ENCODE measurements at places on chromosomes 4 and X.

DNA sequence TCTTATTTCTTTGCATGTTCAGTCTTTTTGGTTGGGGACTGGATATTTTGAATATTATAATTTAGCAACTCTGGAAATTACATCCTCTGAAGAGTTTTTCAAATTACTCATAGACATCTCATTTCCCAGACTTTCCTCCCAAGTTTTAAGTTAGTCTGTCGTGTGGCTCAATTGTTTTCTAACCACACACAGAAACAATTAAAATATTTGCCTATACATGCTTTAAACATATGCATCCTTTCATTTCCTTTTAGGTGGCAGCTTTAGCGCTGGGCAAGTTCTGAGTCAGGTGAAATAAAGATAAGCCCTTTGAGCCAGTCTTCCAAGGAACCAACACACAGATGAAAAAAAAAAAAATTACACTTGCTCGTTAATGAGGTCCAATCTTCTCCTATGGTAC lies 307.0 kb upstream of the SPOCK3 start:
- no peak overlapping the region for H3K27ac ChIP-seq
- no peaks in the 10 kb centered on the region for H3K36me3 ChIP-seq
- no peaks in the 10 kb centered on the region for H3K4me1 ChIP-seq

DNA sequence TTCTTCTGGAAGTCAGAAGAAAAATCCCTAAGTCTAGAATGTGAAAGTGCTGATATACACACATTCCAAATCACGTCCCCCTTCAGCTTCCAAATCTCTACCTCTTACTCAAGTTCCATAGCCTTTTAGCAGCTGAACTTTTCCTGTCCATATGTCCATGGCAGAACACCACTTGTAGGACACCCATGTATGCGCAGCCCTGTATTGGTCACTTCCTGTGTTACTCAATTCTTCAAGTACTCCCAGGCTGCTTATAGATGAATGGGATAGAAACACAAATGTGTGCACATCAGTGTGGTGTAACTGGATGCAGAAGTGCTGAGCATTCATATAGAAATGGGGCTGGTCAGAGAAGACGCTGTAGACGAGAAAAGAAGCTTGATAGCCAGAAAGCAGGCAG lies 18.8 kb downstream of the SRPX2 start:
- no peak for DNase-seq
- no peak overlapping the region for H3K4me3 ChIP-seq
- no peaks in the 10 kb centered on the region for H3K36me3 ChIP-seq
- peaks cover 3% of the 10 kb centered on the region for H3K4me1 ChIP-seq
- no peak overlapping the region for H3K27ac ChIP-seq

DNA sequence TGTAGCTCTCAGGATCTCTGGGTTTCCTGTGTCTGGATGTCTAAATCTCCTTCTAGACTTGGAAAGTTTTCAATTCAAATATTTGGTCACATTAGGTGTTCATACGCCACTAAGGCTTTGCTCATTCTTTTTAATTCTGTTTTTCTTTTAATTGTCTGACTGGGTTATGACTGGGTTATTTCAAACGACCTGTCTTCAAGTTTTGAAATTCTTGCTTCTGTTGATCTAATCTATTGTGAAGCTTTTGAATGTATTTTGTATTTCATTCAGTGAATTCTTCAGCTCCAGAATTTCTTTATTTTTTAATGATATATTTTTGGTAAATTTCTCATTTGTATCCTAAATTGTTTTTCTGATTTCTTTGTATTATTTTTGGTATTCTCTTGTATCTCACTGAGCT lies 81.0 kb upstream of the PCDH10 start:
- no peak overlapping the region for H3K4me3 ChIP-seq
- no peak for DNase-seq
- no peaks in the 10 kb centered on the region for H3K4me1 ChIP-seq
- H3K27me3 ChIP-seq = no peaks in the 10 kb centered on the region
- H3K27ac ChIP-seq = no peak overlapping the region

GRCh38 chr4:169098054-169098497 lies 88.0 kb upstream of the CBR4 start:
- DNase-seq = no peak
- no peaks in the 10 kb centered on the region for H3K27me3 ChIP-seq
- H3K4me3 ChIP-seq = no peak overlapping the region
- H3K4me1 ChIP-seq = no peaks in the 10 kb centered on the region

DNA sequence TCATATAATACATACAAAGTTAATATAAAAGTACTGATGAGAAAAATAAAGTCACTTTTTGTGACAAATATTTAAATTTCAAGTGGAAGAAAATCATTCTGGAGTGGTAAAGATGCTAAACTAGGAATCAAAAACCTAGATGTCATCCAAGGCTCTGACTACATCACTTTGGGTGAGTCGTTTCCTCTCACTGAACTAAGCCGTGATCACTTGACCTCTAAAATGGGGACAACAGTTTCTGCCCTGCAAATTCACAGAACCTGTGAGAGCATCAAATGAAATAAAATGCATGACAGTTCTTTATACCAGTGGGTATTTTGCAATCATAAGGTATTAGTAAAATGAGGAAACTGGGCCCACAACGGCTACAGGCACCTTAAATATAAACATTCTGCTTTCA lies 63.8 kb downstream of the PRDM5 start:
- no peaks in the 10 kb centered on the region for H3K36me3 ChIP-seq
- no peaks in the 10 kb centered on the region for H3K4me1 ChIP-seq
- DNase-seq = no peak
- no peak overlapping the region for H3K27ac ChIP-seq
- H3K27me3 ChIP-seq = no peaks in the 10 kb centered on the region
- no peak overlapping the region for H3K4me3 ChIP-seq
